ENCODE measurements at places on chromosomes 16 and 17. TPM values are rescaled to one million over a fixed set of nuclear protein-coding genes. Genes with fewer than 3 reads are reported as not detected.

DDX52 gene
- total RNA-seq, result 14.9 TPM

CLDN9 gene
- 0.32 TPM for total RNA-seq

MEFV gene
- 1.1 TPM for total RNA-seq

CDK3 gene
- 2.2 TPM for total RNA-seq

EPOP gene
- 0.51 TPM for total RNA-seq

MSLN gene
- 1.9 TPM for total RNA-seq

MYH11 gene
- 17.9 TPM for total RNA-seq

CES3 gene
- 0.78 TPM for total RNA-seq

MYH3 gene
- 0.43 TPM for total RNA-seq

ZP2 gene
- total RNA-seq, result not detected

ZNF267 gene
- total RNA-seq, result 6.6 TPM

SLFN11 gene
- total RNA-seq, result 18.1 TPM

FBXL16 gene
- total RNA-seq, result not detected

MRPS23 gene
- total RNA-seq, result 86.7 TPM

CDH8 gene
- not detected for total RNA-seq

CCDC154 gene
- total RNA-seq, result 1.7 TPM

KRTAP9-6 gene
- not detected for total RNA-seq

SULT1A3 gene
- 10.3 TPM for total RNA-seq

CCDC144A gene
- 1.5 TPM for total RNA-seq

DNA sequence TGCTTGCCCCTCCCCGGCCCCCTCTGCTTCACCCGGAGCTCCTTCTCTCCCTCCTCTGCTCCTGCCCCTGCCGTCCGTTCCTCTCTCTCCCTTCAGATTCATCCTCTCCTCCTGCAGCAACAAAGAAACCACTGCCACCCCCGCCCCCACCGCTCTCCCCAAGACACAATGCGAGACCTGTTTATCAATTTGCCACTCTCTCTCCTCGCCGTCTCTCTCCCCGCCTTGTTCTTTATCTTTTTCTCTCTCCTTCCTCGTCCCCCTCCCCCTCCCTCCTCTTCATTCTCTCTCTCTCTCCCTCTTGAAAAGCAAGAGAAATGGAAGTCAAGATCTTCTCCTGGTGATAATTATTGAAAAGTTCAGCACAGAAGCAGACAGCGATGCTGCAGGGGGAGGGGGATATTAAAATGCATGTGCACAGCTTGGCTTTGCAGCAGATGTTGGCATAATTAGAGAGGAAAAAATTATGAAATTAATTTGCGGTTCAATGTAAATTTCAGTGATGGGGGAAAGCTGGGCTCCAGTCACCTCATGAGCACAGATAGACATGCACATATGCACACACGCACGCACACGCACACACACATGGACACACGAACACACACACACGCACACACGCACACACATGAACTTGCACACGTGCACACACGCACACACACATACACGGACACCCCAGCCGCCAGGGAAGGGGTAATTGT lies 58.1 kb upstream of the CBFA2T3 start:
- DNase-seq, result no peak

GRCh38 chr17:17999364-18000029 lies 26.8 kb downstream of the DRC3 start:
- no peak for DNase-seq

GRCh38 chr16:4801962-4802658 lies at the start of gene ROGDI:
Gene ROGDI, minus strand, starts transcription at chr16:4802633. Its CDS starts 62 bp downstream, at chr16:4802571.
- DNase-seq, result peak; percentile 94

- peak; percentile 79 for DNase-seq
Measured at GRCh38 chr16:29811896-29812665, at the start of gene PRRT2. Gene PRRT2, plus strand, starts transcription at chr16:29812193. Its CDS starts 862 bp downstream, at chr16:29813055.

- DNase-seq, result no peak
Measured at GRCh38 chr17:17258998-17259397, 22.0 kb upstream of the FLCN start.

GRCh38 chr16:68396481-68396880 lies 51.8 kb downstream of the SMPD3 start:
- DNase-seq, result peak; percentile 30

DNA sequence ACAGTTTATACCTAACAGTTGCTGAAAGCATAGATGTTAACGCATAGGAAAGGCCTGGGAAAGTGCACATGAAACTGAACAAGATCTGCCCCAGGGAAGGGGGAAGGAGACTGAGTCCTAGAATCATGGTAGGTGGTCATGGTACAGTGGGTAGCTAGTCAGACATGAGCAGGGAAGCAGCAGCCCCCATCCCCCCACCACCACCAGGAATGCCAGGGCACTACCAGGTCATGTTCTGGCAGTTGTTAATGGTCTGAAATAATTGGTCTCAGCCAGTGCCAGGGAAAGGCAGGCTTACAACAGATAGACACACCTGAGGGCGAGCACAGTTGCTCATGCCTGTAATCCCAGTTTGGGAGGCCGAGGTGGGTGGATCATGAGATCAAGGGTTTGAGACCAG lies 185.2 kb downstream of the CPPED1 start:
- no peak for DNase-seq

- DNase-seq, result no peak
Measured at GRCh38 chr16:86495756-86496261, 14.5 kb upstream of the FOXF1 start.

DNA sequence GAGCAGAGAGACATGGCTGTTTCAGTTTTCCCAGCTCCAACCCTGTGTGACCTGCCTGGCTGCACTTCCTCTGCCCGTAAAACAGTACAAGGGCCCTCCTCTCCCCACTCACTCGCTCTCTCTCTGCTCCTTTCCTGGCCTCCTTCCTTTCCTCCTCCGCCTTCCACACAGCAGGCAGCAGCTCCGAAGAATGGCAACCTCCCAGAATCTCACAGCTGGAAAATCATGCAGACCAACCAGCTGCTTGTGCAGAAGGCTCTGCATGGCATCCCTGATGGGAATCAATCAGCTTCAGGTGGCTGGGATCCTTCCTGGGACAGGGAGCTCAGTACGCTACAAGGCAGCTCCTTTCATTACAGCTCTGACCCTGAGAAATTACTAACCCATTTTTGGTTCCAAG lies 27.4 kb downstream of the TMEM132E start:
- DNase-seq, result peak; percentile 1

GRCh38 chr17:48553190-48553547 lies 8.3 kb upstream of the HOXB2 start:
- DNase-seq, result no peak

DNA sequence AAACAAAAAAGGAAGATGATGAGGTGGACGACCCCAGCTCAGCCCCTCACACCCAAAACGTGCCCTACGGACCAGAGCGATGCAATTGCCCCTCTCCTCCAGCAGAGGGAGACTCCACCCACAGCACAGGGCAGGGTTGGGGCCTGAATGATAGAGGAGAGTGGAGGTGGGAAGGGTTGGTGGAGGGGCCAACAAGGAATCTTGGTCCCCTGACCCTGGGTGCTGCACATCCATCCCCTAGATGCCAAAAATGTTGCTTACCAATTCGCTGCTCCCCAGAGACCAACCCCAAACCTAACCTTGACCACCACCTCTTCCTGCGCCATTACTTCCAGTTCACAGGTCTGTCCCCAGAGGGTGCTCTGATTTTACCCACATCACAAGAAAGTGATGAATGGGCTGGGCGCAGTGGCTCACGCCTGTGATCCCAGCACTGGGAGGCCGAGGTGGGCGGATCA lies 12.9 kb downstream of the P2RX5 start:
- peak; percentile 59 for DNase-seq

DNA sequence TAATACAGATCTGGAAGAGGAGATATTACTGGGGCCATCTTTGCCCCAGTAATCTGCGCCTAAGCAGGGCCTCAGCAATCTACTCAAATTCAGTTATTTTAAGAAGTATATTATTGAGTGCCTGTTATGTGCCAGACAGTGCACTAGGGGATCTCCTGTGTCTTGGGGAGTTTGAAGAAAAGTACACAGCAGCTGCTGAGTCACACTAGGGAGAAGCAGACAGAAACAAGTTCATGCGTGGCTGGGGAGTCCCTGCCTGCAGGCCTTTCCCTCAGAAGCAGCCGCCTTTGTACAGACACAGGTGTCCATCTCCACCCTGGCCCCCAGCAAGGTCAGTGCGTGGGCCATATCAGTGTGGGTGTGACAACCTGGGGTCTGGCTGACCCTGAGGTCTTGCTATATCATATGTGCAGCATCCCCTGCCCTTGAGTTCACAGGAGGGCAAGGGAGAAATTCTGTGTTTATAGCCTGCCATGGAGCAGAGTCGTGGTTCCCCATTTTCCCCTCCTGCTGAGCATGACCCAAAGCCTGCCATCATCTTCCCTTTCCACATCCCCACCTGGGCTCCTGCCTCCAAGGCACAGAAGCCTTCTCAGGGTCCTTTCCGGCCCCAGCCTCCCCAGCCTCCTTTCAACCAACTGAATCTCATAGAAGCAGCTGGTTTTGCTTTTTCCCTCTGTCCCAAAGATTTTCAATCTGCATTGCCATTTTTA lies 229.9 kb upstream of the SDK2 start:
- no peak for DNase-seq

GRCh38 chr17:44905006-44906000 lies 6.1 kb upstream of the EFTUD2 start:
- no peak for DNase-seq

GRCh38 chr16:85396879-85397871 lies 215.9 kb upstream of the GSE1 start:
- peak; percentile 53 for DNase-seq

DNA sequence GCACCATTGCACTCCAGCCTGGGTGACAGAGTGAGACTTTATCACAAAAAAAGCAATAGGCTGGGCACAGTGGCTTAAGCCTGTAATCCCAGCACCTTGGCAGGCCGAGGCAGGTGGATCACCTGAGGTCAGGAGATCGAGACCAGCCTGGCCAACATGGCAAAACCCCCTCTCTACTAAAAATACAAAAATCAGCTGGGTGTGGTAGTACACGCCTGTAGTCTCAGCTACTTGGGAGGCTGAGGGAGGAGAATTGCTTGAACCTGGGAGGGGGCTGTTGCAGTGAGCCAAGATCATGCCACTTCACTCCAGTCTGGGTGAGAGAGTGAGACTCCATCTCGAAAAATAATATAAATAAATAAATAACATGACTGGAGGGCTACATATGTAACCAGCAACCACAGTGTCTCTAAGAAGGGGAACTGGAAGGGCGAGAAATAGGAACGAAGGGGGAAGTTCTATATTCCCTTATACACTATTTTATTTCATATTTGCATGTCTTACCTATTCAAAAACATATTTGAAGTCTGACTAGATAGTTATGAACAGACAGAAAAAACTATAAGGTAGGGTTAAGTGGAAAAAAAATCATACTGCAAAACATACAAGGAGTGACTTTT lies 25.9 kb downstream of the MYH11 start:
- DNase-seq, result no peak

- DNase-seq, result no peak
Measured at GRCh38 chr16:51181503-51181811, 30.4 kb upstream of the SALL1 start.

DNA sequence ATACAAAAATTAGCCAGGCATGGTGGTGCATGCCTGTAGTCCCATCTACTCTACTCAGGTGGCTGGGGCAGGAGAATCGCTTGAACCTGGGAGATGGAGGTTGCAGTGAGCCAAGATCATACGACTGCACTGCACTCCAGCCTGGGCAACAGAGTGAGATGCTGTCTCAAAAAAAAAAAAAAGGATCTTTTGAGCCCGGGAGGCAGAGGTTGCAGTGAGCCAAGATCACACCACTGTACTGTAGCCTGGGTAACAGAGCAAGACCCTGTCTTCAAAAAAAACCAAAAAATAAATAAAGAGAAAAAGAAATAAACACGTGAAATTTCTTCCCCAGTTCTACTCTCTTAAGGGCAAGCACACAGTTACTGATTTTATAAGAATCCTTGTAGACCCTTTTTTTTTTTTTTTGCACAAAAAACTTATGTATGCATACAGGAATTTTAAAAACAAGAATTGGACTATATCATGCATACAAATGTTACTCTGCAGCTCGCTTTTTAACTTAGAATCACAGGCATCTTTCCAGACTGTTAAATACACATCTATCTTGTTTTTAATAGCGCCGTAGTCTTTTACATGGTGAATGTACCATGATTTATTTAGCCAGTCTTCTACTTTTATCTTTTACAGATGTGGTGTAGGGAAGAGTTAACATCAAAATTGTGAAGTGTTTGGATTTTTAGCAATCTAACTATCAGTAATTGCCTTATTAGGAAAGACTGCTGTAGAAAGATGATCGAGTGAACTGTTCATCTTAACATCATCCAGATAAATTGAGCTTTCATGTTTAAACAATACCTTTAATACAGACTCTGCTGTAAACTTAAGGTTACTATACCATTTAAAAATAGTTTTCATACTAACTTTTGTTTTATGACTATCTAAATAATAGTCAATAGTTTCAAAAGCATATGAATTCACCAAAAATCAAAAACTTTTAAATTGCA lies 14.6 kb downstream of the CDH3 start:
- DNase-seq, result no peak

DNA sequence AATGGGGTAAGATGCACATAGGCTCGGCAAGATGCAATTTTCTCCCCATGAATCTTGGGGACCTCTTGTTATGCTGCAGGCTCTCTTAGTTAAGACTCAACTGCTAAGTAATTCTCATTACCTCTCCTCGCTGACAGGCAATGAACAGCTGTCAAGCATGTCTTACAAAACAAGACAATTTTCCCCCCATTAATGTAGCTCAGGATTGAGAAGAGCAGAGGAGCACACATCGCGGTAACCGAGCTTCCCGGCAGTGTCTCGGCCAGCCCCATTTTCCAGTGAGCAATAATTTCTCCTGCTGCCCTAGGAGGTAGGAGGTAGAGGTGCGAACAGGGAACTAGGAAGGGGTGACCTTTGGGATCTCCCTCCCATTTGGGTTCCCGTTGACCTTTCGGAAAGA lies 272.1 kb downstream of the HAPSTR1 start:
- no peak for DNase-seq

DNA sequence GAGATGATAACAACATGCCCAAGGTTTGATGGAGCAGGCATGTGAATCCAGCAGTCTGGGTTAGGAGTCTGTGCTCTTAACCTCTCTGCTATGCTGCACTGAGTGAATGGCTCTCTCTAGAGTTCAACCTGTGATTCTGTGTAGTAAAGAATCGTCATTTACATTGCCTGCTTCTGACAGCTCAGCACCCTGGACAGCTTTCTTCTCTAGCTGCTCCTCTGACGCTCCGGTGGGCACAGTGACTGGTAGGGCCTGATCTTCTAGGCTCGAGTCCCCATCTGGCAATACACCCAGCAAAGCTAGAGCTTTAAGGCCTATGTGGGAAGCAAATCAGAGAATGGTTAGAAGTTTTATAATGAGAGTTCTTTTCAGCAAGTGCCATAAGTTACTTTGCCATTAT lies 85.3 kb upstream of the ATP2A3 start:
- no peak for DNase-seq

- DNase-seq, result no peak
Measured at GRCh38 chr16:17359788-17360390, 110.9 kb downstream of the XYLT1 start.

GRCh38 chr16:64370112-64370511 lies 751.8 kb downstream of the CDH11 start:
- no peak for DNase-seq

GRCh38 chr16:85378145-85379040 lies 234.7 kb upstream of the GSE1 start:
- DNase-seq, result no peak

DNA sequence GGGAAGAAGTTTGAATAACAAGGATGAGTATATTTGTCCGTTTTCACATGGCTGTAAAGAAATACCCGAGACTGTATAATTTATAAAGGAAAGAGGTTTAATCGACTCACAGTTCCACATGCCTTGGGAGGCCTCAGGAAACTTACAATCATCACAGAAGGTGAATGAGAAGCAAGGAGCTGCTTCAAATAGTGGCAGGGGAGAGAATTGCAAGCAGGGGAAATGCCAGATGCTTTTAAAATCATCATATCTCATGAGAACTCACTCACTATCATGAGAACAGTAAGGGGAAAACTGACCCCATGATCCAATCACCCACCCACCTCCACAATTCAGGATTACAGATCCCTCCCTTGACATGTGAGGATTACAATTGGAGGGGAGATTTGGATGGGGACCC lies 212.8 kb upstream of the CDH8 start:
- DNase-seq, result no peak

All from Right ventricle myocardium inferior (tissue), 1 donor.